ENCODE measurements at places on chromosomes 3 and 15. TPM values are rescaled to one million over a fixed set of nuclear protein-coding genes. Genes with fewer than 3 reads are reported as not detected.

GRCh38 chr15:84734794-84735479 is 13.5 kb upstream of the ZNF592 start:
- H3K4me1 ChIP-seq, result no peaks in the 10 kb centered on the region
- peak; percentile 93 for DNase-seq
- H3K27me3 ChIP-seq, result no peaks in the 10 kb centered on the region
- H3K4me3 ChIP-seq, result peak overlapping the region; percentile 44
- H3K36me3 ChIP-seq, result no peaks in the 10 kb centered on the region

LYSMD4 gene
- 9.2 TPM for total RNA-seq

TERC gene
- total RNA-seq, result 8.6 TPM

DNA sequence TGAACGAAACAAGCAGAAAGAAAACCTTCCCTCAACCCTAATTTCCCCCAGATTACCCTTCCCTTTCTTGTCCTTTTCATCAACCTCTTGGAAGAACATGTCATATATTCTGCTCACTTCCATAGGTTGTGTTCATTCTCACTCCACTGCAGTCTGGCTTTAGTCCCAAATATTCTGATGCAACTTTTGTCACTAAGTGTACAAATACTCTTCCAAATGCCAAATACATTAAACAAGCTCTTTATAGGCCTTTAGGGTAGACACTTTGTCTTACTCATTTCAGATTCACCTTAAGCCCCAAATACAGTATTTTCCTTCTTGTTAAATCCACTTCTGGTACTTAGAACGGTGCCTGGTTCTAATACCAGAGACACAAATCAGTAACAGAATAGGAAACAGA is 406.5 kb upstream of the CDIN1 start:
- no peaks in the 10 kb centered on the region for H3K36me3 ChIP-seq
- H3K27me3 ChIP-seq, result no peaks in the 10 kb centered on the region
- no peak for DNase-seq
- no peak overlapping the region for H3K4me3 ChIP-seq
- no peak overlapping the region for H3K27ac ChIP-seq
- peaks cover 10% of the 10 kb centered on the region for H3K4me1 ChIP-seq

GRCh38 chr3:48367201-48367600 is 4.8 kb upstream of the FBXW12 start:
- no peak overlapping the region for H3K27ac ChIP-seq
- H3K4me3 ChIP-seq, result no peak overlapping the region

DNA sequence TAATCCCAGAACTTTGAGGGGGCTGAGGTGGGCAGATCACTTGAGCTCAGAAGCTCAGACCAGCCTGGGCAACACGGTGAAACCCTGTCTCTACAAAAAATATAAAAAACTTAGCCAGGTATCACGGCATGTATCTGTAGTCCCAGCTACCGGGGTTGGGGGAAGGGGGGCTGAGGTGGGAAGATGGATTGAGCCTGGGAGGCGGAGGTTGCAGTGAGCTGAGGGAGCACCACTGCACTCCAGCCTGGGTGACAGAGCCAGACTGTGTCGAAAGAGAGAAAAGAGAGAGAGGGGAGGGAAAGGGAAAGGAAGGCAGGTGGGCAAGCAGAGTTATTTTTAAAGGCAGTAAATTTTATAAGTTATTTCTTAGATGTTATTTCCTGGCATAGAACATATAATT is 368.1 kb downstream of the ULK4 start:
- no peak for DNase-seq
- no peaks in the 10 kb centered on the region for H3K36me3 ChIP-seq

All from endodermal cell (in vitro differentiated cells).